ENCODE measurements at places on chromosomes 1 and 21. TPM values are rescaled to one million over a fixed set of nuclear protein-coding genes. Genes with fewer than 3 reads are reported as not detected.

DNA sequence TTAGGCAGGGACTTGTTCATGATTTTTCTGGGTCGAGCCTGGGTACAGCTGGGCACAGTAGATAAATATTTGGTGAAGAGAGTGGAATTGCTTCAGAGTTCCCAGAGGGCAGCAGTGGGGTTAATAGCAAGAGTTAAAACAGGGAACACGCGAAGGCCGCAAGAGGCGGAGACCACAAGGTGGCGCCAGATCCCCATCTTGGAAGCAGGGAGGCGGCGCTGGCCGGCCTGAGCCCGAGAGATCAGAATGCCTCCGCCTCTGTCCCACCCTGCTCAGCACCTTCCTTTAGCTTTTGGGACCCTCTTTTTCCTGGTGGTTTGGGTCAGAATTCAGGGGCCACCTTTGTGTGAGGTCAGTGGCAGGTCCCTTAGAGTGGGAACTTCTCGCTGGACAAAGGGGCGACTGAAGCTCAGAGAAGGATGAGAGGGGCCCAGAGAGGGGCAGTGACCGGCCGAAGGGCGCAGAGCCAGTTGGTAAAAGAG is 6.5 kb upstream of the PADI2 start:
- DNase-seq, result peak; percentile 88

GRCh38 chr1:234978397-234979295 is 150.0 kb downstream of the TOMM20 start:
- peak; percentile 72 for DNase-seq

DNA sequence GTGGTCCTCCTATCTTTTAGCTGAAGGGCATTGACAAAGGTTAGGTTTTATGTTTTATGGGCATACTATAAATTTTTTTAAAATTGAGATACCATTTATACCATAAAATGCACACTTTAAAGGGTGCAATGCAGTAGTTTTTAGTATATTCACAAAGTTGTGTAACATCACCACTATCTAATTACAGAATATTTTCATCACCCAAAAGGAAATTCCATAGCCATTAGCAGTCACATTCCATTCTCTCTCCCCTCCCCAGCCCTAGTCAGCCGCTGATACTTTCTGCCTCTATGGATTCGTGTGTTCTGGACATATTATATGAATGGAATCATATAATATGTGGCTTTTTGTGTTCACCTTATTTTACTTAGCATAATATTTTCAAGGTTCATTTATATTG is 135.8 kb upstream of the B3GALT2 start:
- peak; percentile 64 for DNase-seq

FGR gene
- not detected for total RNA-seq

GRCh38 chr21:15204140-15204969 is 139.6 kb upstream of the NRIP1 start:
- DNase-seq, result no peak

DNA sequence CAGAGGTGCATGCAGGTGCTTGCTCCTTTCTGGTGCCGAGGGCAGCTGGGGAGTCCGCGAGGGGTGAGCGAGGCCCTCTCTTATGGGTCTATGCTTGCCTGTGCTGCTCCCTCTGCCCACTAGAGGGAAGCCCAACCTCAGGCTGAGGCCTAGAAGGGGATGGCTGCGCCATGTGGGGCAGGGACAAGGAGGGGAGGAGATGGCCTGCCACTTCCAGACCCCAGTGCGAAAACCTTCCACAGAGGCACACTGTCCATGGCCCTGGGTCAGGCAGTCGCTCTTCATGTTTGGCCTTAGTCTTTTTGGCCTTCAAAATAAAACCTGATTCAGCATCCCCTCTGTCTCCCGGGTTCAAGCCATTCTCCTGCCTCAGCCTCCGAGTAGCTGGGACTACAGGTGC is 14.0 kb downstream of the RHBG start:
- DNase-seq, result peak; percentile 73

- peak; percentile 77 for DNase-seq
Measured at GRCh38 chr1:41626616-41627375, 142.3 kb upstream of the EDN2 start.

GBP5 gene
- 0.43 TPM for total RNA-seq

S100A2 gene
- total RNA-seq, result 9.0 TPM

SRGAP2 gene
- 51.1 TPM for total RNA-seq

DNA sequence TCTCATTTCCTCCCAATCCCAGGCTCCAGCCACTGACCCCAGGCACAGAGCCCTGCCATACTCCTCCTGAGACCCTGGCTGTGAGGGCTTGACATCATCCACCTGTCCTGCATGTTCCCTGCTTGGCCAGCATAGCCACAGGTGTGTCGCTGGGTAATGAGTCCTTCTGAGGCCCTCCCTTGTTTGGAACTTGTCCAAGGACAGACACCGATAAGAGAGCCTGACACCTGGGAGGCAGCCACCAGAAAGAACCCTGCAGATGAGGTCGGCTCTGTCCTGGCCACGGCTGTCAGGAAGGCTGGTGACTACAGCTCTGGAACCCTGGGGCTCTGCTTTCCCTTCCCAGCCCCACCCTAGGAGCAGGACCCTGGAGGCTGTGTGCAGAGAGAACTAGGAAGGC is 34.6 kb downstream of the TMEM63A start:
- no peak for DNase-seq

GRCh38 chr1:201307760-201308499 is 24.6 kb downstream of the PKP1 start:
- peak; percentile 59 for DNase-seq

MYOM3 gene
- total RNA-seq, result 1.4 TPM

GNAT2 gene
- total RNA-seq, result not detected
